AG04449 (cell line): ENCODE measurements at places on chromosomes 16 and 17.

- DNase-seq, result no peak
Observed at GRCh38 chr16:1222553-1223354, 2.3 kb downstream of the TPSG1 start.

GRCh38 chr16:7390974-7391373 lies 58.3 kb downstream of the RBFOX1 start:
- no peak for DNase-seq

DNA sequence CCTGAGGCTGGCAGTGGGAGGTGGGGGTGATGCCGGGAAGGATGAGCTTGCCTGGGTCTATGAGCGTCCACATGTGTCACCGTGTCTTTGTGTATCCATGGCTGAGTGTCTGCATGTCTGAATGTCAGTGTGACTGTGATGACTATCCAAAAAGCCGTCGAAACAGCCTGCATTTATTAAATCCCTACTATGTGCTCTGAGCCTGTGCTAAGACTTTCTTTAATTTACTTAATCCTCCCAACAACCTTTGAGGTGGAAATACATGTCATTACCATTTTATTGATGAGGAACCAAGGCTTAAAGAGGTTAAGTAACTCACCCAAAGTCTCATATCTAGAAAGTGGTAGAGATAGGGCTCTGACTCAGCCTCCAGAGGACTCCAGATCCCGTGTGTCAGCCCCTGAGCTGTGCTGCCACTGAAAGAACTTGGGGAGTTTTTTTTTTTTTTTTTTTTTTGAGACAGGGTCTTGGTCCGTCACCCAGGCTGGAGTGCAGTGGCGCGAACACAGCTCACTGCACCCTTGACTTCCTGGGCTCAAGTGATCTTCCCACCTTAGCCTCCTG lies 20.0 kb downstream of the ARHGAP23 start:
- DNase-seq, result no peak

GRCh38 chr16:87713451-87714229 lies 52.1 kb downstream of the KLHDC4 start:
- DNase-seq, result no peak

DNA sequence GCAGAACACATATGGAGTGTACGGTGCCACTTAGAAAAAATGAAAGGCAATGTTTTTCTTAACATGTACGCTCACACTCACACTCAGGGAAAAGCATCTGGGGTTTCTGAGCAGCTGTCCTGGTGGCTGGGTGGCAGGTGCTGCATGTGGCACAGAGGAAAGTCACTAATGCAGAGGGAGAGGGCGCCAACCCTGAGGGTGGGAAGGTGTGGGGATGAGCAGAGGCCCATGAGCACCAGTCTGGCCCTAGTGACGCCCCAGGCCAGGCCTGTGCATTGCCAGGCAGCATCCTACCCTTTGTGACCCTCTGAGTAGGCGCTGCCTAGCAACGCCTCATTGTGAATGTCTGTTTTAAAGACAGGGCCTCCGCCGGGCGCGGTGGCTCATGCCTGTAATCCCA lies 19.1 kb upstream of the LCMT1 start:
- no peak for DNase-seq

- DNase-seq, result no peak
Observed at GRCh38 chr17:43718544-43718943, 40.0 kb downstream of the SOST start.

- no peak for DNase-seq
Observed at GRCh38 chr16:48958681-48959080, 323.0 kb downstream of the CBLN1 start.

- peak; percentile 23 for DNase-seq
Observed at GRCh38 chr16:17177242-17177958, 293.4 kb downstream of the XYLT1 start.

- no peak for DNase-seq
Observed at GRCh38 chr17:36846410-36847292, 90.6 kb upstream of the LHX1 start.

DNA sequence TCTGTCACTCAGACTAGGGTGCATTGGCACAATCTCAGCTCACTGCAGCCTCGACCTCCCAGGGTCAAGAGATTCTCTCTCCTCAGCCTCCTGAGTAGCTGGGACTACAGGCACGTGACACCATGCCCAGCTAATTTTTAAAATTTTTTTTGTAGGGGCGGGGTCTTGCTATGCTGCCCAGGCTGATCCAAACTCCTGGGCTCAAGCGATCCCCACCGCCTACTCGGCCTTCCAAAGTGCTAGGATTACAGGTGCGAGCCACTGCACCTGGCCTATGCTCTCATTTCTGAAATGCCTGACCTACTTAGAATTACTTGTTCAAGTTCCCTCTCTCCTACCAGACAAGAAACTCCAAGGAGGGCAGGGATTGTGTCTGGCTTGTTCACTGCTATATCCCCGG lies 5.1 kb upstream of the GP2 start:
- no peak for DNase-seq

- DNase-seq, result no peak
Observed at GRCh38 chr17:52143542-52143941, 15.0 kb downstream of the CA10 start.

DNA sequence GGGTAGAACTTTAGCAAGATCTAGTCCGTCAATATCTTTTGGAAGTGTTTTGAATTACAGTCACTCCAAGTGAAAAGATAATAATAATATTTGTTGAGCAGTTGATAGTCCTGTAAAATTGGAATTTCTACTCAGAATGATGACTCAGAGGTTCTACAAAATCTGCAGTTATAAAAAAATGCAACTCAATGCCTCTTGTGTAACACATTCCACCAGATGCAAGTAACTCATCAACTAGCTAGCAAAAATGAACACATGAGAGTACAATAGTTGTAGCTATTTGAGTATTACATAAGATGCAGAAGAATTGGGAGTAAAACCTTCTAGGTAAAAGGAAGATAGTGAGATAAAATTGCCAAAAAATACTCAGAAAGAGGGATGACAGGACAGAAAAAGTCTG lies 177.2 kb downstream of the CDH8 start:
- peak; percentile 38 for DNase-seq

DNA sequence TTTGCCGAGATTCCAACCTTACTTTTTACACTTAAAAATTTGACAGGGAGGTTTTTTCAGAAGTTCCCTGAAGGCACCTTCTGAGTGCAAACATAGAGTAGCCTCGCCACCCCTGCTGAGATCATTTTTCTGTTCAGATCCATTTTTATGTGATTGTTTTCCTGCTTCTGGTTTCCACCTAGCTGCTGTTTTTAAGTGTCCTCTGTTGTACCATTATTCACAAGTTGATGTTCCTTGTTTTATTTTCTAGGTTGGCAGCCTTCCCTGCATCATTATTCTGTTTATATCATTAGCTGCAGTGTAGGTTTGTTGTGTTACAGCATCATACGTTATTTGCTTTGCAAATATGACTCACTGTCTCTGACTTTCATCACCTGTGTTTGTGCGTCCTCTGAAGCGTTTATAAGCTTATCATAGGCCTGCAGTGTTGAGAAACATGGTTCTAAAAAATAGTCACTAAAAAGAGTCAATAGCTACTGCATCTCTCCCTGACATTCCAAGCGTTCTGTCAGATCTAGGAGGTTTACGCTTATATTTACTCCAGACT lies 116.9 kb upstream of the CLEC3A start:
- no peak for DNase-seq

DNA sequence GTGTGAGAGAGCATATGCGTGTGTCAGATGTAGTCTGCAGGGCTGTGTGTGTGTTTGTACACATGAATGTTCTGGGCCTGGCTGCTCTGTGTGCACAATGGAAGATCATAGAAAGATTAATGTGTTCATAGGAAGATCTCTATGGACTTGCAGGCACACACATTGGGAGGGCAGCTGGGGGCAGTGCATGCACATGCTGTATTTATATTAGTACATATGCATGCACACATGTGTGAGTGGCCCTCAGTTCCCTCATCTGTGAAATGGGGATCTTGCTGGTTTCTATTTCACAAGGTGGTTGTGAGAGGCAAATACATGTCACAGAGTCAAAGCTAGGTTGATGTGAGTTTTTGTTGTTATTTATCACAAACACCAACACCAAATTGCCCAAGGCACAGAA lies 2.1 kb downstream of the CA7 start:
- DNase-seq, result no peak

- DNase-seq, result no peak
Observed at GRCh38 chr17:33531311-33531710, 238.2 kb upstream of the ASIC2 start.

DNA sequence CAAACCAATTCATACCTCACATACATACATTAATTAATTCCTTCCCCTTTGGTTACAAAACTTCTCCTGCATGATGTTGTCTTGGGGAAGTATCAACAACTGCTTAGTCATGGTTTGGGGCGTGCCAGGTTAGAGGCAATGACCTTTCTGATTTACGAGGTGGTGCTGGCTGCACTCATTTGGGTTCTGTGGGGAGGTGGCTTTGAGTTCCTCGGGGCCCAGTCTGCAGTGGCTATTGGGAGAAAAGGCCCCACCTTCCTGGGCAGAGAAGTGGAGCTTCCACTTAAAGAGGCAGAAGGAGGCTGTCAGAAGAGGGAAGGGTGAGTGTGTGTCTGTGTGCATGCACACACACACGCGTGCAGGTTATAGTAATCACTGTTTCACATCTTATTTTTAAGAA lies 10.2 kb upstream of the ETV4 start:
- DNase-seq, result no peak

DNA sequence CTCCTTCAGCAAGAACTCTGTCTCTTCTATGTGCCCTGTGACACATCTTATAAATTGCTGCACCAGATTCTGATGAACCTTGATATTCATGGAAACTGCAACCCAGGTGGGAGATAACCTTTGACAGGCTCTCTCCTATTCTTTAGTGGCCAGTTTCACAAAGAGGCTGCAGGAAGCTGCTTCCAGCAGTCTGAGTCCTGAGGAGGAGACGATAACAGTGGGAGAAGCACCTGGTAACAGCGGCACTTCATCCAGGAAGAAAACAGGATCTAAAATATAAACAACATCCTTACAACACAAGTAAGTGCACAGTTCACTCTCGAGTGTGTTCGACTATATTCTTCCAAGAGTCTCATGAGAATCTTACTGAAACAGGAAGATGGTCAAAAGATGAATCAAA lies 180.1 kb downstream of the MAP2K6 start:
- DNase-seq, result no peak

- DNase-seq, result peak; percentile 73
Observed at GRCh38 chr17:40470932-40471828, 27.9 kb downstream of the IGFBP4 start.

- DNase-seq, result no peak
Observed at GRCh38 chr16:67423611-67424260, 7.2 kb upstream of the HSD11B2 start.

- DNase-seq, result no peak
Observed at GRCh38 chr17:76550712-76551615, 11.1 kb downstream of the PRCD start.

- no peak for DNase-seq
Observed at GRCh38 chr17:47781397-47781796, 40.2 kb downstream of the OSBPL7 start.

- DNase-seq, result no peak
Observed at GRCh38 chr17:43759836-43760235, 1.2 kb upstream of the SOST start.

- DNase-seq, result no peak
Observed at GRCh38 chr17:7572588-7573323, 6.7 kb upstream of the CD68 start.

- DNase-seq, result no peak
Observed at GRCh38 chr17:49910094-49910857, 58.7 kb upstream of the DLX4 start.

- DNase-seq, result no peak
Observed at GRCh38 chr17:15481481-15481880, 14.1 kb upstream of the CDRT4 start.

GRCh38 chr16:70746708-70747424 lies 54.1 kb downstream of the VAC14 start:
- DNase-seq, result peak; percentile 56

DNA sequence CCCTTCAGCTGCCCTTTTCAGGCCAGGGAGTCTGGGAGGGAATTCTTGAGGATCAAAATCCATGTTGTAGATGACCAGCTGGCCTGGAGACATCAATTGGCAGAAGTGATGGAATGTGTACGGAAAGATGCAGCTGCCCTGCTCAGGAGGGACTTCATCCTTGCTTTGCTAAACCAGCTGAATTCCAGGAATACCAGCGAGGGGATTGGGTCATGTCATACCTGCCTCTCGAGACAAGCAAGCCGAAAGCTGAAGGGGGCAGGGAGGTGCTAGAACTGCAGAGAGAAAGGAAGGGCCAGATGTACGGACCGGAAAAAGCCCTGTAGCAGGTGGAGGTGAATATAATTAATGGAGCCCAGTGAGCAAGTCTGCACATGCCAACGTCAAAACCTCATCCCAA lies 25.6 kb upstream of the NTN1 start:
- no peak for DNase-seq

- DNase-seq, result peak; percentile 67
Observed at GRCh38 chr16:4307215-4308037, 8.4 kb upstream of the GLIS2 start.

GRCh38 chr17:35080536-35080935 lies 17.0 kb upstream of the RFFL start:
- DNase-seq, result no peak

DNA sequence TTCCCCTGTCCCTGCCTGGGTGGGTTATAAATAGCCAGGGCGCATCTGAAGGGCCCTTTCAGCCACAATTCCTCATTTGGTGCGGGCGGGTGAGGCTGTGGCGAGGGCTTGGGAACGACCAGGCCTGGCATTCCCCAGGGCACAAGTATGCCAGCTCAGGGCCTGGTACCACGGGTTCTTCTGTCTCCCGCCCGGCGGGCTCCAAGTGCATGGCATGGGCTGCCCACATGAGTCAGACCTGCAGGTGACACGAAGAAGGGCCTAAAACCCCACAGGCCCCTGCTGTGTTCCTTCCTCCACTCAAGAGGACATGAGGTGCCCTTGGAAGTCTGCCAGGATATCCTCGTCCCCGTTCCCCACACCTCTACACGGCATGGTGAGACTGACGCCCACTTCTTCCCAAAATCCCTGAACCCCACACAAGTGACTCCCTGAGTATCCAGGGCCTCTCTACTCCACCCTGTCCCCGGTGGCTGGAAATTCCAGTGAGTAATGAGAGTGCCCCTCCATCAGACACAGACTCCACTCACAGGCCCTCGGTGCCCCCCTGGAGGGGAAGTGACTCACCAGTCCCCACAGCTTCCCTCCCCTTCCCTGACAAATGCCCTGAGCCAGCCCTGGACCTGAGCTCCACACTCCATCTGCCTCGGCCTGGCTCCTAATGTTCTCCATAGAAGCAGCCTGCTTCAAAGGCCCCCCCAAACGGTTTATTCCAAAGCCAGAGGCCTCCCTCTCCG lies 68.8 kb downstream of the ABR start:
- peak; percentile 44 for DNase-seq

- no peak for DNase-seq
Observed at GRCh38 chr16:79653373-79653891, 52.9 kb upstream of the MAF start.
